ENCODE measurements at places on chromosomes 11 and 22. TPM values are rescaled to one million over a fixed set of nuclear protein-coding genes. Genes with fewer than 3 reads are reported as not detected.

- no peaks in the 10 kb centered on the region for H3K27me3 ChIP-seq
- no peaks in the 10 kb centered on the region for H3K4me1 ChIP-seq
- no peak for DNase-seq
- H3K4me3 ChIP-seq = no peak overlapping the region
- no peak overlapping the region for H3K27ac ChIP-seq
Observed at GRCh38 chr11:65404638-65405339, 17.8 kb upstream of the NEAT1 start.

DNA sequence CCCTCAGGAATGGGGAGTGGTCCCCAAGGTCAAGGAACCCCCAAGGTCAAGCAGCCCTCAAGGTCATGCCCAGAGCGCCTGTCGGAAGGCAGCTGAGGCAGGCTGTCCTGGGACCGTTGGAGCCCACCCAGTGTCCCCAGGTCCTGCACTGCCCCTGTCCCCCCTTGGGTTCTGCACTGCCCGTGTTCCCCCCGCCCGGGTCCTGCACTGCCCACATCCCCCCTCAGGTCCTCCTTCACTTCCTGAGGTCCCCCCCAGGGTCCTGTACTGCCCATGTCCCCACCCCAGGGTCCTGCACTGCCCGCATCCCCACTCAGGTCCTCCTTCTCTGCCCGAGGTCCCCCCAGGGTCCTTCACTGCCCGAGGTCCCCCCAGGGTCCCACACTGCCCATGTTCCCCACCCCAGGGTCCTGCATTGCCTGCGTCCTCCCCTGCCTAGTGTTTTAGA is 1073.0 kb downstream of the BRD1 start:
- H3K4me1 ChIP-seq = no peaks in the 10 kb centered on the region
- H3K4me3 ChIP-seq = no peak overlapping the region
- H3K27me3 ChIP-seq = no peaks in the 10 kb centered on the region
- no peaks in the 10 kb centered on the region for H3K36me3 ChIP-seq

DNA sequence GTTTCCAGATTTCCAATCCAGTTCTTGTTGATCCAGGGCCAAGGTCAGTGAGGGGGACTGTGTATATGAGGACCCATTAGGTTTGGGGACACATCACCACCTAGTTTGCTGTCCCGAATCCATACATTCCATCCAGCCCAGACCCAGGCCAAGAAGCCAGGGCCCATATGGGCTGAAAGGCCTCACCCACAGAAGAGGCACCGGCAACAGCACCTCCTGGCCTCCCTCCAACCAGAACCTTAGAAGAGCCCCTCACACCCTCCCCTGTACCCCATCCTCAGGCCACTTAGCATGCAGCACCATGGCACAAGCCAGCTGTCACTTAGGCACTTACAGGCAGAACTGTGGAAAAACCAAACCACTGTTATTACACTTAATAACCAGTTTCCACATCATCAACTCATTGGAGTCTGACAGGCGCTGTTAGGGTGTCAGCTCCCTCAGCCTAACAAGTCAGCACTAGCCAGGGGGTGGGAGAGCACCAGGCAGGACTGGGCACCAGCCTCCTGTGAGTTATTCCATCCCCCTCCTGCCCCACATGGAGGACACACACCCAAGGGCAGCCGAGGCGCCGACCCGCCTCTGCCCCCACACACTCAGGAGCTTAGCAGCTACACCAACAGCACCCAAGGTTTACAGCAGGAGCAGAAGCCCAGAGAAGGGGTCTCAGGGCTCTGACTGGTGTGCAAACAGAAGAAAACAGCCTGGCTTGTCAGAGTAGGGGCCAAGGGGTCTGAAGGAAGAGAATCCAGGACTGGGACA is 132.0 kb downstream of the BUD13 start:
- H3K4me3 ChIP-seq = no peak overlapping the region
- no peaks in the 10 kb centered on the region for H3K27me3 ChIP-seq
- no peak overlapping the region for H3K27ac ChIP-seq
- no peak for DNase-seq
- peaks cover 5% of the 10 kb centered on the region for H3K4me1 ChIP-seq

Gene MYO18B
- under 0.01 TPM for total RNA-seq

DNA sequence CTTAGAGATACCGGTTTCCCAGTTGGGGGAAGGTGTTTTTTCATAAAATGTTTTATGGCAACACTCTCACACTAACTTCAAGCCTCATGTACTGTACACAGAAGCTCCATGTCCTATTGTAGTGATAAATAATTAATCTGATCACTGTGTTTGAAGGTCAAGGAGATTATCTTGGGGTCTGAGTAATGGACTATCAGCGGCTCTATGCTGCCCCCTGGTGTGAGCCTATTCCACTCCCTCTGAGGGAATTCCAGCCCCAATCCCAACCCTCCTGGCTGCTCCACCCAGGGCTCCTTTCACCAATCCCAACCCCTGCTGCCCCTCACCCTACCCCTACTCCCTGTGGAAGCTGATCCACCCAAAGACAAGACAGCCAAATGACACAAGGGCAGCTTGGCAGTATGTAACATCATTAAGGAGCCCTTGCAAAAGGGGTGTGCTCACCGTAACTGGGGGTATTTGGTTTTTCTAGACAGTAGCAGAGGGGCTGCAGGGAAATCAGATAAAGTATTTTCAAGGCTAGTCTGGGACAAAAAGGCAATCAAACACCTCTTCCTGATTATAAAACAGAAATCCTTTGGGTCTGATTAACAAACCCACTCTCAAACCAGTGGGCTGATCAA is 22.3 kb downstream of the HPS4 start:
- H3K27me3 ChIP-seq = no peaks in the 10 kb centered on the region
- H3K36me3 ChIP-seq = peaks cover 15% of the 10 kb centered on the region
- no peak overlapping the region for H3K4me3 ChIP-seq
- H3K27ac ChIP-seq = no peak overlapping the region
- peaks cover 4% of the 10 kb centered on the region for H3K4me1 ChIP-seq

- no peaks in the 10 kb centered on the region for H3K27me3 ChIP-seq
- peak; percentile 54 for DNase-seq
- H3K36me3 ChIP-seq = no peaks in the 10 kb centered on the region
- H3K4me3 ChIP-seq = no peak overlapping the region
Observed at GRCh38 chr22:30208631-30209603, 37.6 kb downstream of the LIF start.

Gene NDUFV1
- 83.6 TPM for total RNA-seq

DNA sequence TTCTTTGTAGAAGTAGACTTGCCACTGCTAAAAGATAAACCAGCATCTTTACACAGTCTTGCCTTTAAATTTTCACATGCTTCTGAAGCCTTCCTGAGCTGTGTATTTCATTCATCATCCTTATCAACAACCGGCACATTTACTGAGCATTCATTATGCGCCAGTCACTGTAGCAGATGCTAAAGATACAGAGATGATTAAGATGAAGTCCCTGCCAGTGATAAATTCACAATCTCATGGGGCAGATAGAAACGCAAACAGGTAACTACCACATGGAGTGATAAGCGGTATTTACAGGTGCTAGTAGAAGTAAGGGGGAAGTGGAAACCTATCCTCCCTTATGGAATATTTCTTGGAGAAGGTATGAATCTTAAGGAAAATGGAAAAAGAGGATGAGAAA is 67.2 kb downstream of the PRCP start:
- no peak overlapping the region for H3K27ac ChIP-seq
- H3K4me3 ChIP-seq = no peak overlapping the region
- no peaks in the 10 kb centered on the region for H3K4me1 ChIP-seq
- no peaks in the 10 kb centered on the region for H3K36me3 ChIP-seq
- no peak for DNase-seq
- no peaks in the 10 kb centered on the region for H3K27me3 ChIP-seq

GRCh38 chr22:41524809-41525449 is 19.3 kb downstream of the POLR3H start:
- H3K36me3 ChIP-seq = peaks cover 24% of the 10 kb centered on the region
- DNase-seq = no peak
- H3K27me3 ChIP-seq = no peaks in the 10 kb centered on the region
- H3K4me3 ChIP-seq = no peak overlapping the region
- H3K4me1 ChIP-seq = peaks cover 45% of the 10 kb centered on the region

Gene CRACR2B
- total RNA-seq = 0.14 TPM

GRCh38 chr11:44747316-44747715 is 20.6 kb downstream of the TSPAN18 start:
- H3K4me3 ChIP-seq = no peak overlapping the region
- no peak overlapping the region for H3K27ac ChIP-seq
- no peaks in the 10 kb centered on the region for H3K4me1 ChIP-seq
- H3K27me3 ChIP-seq = no peaks in the 10 kb centered on the region
- H3K36me3 ChIP-seq = no peaks in the 10 kb centered on the region

Gene C22orf42
- total RNA-seq = not detected
